ENCODE measurements at places on chromosomes 11 and 22.

DNA sequence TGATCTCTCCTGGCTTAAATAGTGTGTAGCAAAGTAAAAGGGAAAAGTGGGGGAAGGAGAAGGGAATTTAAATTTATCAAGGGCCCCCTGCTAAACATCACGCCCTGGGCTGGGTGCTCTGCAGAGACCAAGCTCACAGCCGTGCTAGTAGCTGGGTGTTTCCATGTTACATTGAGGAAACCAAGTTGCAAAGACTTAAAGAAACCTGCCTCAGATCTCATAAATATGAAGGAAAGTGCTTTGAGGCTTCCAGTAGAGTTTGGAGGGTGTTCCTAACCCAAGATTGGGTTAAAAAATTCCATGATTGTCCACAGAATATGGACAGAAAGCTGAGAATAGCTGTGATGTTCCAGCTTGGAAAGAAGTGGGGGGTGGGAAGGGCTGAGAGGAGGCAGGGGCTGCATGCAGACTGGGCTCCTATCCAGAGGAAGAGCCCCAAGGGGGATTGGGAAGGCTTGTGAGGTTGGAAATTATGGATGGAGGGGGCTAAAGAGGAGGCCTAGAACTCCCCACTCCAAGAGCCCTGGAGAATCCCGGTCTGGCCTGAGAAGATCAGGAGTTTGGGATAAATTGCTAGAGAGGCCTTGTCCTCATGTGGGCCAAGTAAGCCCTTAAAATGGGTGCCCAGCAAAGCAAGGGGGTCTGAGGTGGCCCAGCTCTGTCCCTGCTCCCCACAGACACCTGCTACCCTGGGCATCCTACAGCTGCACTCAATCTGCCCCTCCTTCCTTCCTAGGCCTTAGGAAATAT, 25.0 kb upstream of the OAF start:
- DNase-seq = no peak

- peak; percentile 70 for DNase-seq
Observed at GRCh38 chr11:3135481-3136440, 29.3 kb downstream of the OSBPL5 start.

DNA sequence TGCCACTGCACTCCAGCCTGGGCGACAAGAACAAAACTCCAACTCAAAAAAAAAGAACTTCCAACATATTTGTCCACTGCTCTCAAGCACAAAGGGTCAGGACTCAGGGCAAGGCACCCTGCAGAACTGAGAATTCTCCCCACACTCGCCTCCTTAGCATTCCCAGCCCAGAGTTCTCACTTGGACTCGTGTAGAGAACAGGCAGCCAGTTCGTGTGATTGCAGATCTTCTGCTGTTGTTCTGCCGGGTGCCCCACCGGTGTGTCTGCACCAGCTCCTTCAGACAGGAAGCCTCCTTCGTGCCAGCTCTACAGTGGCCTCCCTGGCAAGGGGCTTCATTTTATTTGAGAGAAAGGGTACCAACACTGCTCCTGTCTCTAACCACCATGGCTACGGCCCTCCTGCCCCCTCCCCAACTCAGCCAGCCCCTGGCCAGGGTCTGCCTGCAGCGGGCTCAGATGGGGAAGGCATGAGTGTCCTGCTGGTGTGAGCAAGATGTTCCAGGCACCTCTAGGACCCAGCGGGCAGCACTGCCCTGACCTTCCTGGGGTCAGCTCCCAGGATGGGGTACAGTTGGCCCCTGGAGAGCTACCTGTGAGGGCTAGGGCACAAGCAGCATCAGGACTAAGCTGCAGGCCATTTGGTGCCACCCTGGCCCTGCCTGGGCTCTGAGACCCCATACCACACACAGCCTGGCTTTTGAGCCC, 19.5 kb upstream of the SCGB1A1 start:
- DNase-seq = no peak

DNA sequence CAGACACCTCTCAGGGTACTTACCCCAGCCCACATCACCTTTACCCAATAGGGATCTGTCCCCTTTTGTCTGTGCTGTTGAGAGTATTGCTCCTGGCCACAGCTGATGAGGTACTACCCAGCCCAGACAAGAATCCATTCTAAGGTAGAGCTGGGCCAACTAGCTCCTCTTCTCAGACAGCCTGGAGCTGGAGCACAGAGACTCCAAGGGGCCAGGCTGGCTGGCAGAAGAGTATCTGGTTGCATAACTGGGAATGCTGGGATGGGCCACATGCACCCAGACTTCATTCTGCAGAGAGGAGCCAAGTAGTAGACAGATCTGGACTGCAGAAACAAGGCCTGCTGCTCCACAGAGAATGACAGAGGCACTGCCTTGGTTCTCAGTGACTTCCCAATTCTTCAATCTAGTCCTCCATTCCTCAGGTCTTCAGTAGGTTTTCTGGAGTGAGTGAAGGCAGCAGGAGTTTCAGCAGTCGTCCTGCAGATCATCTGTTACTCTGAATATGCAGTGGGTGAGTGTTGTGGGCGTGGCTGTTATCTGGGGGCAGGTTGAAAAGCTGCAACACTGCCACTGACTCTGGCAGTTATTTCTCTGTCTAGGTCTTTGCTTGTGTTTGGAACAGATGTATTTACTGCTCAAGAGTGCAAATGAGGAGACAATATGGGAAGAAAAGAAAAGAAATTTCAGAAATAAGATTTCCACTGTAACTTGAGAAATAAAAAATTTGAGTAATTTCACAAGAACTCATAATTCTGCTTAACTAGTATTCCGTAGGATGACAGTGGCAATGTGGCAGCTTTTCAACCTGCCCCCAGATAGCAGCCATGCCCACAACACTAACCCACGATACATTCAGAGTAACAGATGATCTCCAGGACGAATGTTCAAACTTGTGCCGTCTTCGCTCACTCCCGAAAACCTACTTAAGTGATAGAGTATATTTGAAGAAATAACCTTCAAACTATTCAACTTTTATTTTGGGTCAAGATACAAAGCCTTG, 34.9 kb downstream of the MAPK1 start:
- DNase-seq = no peak

DNA sequence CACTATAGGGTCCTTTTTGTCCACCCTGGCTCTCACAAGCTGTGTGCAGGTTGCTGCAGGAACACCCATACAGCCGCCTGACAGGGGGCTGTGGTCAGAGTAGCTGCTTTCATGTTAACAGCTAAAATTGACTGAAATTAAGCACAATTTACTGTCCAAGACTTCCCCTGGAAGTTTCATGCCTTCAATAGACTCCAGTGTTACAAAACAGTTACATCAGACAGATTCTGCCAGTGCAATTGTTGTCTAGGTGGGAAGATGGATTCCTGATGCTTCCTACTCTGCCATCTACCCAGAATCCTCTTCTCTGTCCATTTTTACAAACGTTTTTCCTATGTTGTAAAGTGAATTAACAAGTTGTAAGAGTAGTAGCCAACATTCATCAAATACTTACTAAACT, 5.3 kb upstream of the TSKU start:
- no peak for DNase-seq

DNA sequence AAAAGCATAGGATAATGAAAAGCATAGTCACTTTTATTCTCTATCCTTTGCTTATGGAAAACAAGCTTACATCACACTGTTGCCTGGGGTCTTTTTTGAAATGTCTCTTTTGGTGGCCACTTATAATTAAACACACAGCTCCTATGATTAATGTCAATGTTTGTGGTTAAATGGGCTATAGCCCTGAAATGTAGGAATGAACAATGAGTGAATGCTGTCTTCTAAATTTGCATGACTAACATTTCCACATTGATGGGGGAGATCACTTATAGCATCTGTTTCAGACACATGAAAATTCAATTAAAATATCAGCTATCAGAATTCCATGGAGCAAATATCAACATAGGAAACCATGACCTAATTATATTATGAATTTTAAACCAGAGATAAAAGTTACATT, 171.4 kb upstream of the FAT3 start:
- no peak for DNase-seq

DNA sequence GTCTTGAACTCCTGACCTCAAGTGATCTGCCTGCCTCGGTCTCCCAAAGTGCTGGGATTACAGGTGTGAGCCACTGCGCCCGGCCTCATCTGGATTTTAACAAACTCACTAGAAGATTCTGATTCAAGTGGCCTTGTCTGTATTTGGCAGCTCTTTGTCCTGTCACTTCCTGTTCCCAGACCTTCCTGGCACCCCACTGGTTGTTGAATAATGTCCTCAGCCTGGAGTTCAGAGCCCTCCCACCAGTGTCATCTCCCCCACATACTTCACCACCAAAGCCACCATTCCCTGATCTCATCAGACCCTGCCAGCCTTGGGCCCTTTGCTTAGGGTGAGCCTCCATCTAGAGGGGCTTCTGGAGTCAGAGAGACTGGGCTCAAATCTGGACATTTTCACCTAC, 3.3 kb downstream of the PELI3 start:
- no peak for DNase-seq

GRCh38 chr11:100776212-100776896, 89.3 kb downstream of the ARHGAP42 start:
- DNase-seq = no peak

DNA sequence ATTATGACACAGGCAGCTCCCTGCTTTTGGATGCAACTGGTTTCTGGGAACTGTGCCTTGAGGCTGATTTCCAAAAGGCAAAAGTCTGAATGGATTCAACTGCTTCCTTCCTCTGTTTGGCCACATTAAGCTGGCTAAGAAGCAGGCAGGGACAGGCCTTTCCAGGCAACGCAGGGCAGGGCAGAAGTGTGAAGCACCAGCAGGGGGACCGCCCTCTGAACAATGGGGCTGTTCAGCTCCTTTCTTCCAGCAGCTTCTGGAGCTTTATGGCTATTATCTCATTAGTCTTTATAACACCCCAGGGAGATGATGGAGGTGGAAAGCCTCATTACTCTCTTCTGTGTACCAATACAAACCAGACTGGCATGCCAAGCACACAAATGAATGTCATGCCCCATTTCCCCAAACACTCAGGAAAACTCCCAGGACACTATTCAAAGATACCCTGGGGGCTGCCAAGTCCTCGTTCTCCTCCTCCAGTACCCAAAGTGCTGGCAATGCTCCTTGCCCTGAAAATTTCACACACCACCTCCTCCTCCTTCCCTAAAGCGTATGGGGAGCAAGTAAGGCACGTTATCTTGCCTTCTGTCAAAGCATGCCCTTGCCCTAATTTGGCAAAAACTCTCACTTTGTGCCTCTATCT, 21.3 kb downstream of the MORC2 start:
- no peak for DNase-seq

DNA sequence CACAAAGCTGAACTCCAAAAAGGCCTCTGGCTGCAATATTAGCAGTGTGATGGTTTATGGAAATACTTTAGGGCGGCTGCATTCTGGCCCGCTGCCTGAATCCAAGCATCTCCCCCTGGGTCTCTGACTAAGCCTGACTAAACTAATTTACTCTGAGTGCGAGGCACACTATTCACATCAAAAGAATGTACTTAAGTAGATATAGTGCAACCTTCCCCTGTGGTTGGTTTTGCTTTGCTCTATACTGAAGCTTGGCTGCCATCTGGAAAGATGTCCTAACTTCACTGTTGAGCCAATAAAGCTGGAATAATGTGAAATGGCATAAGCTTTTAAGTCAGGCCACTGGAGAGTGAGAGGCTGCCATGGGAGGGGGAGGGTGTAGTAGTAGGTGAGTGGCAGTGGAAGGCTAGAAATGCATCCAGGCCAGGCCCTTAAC, 321.6 kb downstream of the AASDHPPT start:
- DNase-seq = no peak

DNA sequence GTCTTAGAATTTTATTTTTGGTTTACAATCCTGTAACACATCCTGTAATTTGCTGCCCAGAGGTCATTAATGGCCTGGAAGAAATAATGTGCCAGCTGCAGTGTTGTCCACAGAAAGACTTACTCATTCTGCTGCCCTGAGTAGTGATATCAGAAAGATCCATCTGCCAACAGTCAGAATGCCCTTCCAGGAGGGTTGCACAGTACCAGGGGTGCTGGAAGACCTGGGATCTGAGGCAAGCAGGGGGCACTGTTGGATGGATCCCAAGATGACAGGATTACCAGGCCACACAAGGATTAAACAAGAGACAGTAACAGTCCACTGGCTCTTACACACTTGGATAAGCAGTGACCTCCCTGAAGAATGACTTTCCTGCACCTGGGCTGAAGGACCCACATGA, 93.8 kb upstream of the TOP3B start:
- no peak for DNase-seq

DNA sequence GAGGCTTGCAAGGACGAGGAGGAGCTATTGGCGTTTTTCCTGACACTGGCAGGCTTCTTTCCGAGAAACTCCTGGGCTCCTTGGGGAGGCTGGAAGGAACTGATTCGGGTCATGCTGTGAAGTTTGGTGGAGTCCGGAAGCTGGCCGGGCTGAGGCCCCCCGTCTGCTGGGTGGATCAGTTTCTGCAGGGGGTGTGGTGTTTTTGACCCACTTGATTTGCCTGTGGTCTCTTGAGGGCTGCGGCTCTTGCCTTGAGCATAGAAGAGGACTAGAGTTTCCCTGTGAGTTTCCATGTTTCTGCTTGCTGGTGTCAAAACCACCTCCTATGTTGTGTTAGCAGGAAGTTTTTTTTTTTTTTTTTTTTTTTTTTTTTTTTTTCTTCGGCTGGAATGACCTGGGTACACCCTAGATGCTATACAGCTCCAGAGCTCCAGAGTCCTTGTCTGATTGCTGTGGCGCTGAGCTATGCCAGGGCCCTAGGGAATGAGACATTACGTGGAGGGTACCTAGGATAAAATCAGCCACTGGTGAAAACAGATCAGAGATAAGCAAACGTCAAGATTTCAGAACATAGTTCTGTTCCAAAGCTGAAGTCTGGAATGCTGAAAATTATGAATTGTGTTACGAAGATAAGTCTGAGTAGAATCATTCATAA, 728 bp downstream of the TBC1D22A start:
- no peak for DNase-seq

DNA sequence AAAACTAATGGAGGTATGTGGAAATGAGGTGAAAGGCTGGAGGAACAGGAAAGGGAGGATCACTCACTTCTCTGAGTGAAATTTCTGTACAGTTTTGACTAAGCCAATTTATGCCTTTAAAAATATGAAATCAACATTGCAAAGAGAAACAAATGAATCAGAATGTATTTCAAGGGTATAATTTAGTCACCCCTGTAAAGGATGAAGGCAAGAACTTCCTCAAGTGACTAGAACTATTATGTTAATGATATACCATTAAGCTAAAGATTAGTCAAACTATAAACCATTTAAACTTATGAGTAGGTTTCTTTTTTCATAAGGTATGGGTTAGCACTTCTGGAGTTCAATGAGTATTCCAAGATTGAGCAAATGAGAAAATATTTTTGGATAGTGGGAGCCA, 184.5 kb upstream of the CHORDC1 start:
- DNase-seq = no peak

DNA sequence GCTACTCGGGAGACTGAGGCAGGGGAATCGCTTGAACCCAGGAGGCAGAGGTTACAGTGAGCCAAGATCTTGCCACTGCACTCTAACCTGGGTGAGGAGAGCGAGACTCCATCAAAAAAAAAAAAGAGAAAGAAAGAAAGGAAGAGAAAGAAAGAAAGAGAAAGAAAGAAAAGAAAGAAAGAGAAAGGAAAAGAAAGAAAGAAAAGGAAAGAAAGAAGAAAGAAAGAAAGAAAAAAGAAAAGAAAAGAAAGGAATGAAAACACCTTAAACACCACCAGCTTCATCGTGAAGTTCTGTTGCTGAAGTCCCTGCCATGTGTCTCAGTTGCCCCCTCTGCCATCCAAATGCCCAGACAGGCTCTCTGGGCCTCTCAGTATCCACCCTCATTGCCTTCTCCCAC, 9.9 kb upstream of the CXCR5 start:
- no peak for DNase-seq

Data from NT2/D1 (cell line).